ENCODE measurements at places on chromosomes 16 and 17. TPM values are rescaled to one million over a fixed set of nuclear protein-coding genes. Genes with fewer than 3 reads are reported as not detected.

DNA sequence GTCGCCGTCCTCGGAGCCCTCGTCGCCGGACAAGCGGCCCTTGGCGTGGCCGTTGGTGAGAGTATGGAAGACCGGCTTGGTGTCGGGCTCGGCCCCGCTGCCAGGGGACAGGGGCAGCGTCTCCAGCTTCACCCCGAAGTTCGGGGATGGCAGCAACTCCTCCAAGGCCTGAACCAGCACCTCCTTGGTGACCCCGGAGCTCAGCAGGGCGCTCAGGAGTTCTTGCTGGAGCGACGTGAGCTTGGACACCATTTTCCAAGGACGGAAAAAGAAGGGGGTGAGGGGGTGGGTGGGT is 279 bp downstream of the HNF1B start:
- H3K4me1 ChIP-seq, result peaks cover 19% of the 10 kb centered on the region
- no peak for DNase-seq
- H3K27me3 ChIP-seq, result peaks cover 91% of the 10 kb centered on the region
- H3K36me3 ChIP-seq, result no peaks in the 10 kb centered on the region

GRCh38 chr17:45719335-45720071 is 64.6 kb upstream of the CRHR1 start:
- peaks cover 36% of the 10 kb centered on the region for H3K27me3 ChIP-seq
- DNase-seq, result peak; percentile 4
- H3K4me1 ChIP-seq, result no peaks in the 10 kb centered on the region
- H3K4me3 ChIP-seq, result no peak overlapping the region

CCL4L2 gene
- 4.4 TPM for total RNA-seq

TACO1 gene
- total RNA-seq, result 39.6 TPM

DNA sequence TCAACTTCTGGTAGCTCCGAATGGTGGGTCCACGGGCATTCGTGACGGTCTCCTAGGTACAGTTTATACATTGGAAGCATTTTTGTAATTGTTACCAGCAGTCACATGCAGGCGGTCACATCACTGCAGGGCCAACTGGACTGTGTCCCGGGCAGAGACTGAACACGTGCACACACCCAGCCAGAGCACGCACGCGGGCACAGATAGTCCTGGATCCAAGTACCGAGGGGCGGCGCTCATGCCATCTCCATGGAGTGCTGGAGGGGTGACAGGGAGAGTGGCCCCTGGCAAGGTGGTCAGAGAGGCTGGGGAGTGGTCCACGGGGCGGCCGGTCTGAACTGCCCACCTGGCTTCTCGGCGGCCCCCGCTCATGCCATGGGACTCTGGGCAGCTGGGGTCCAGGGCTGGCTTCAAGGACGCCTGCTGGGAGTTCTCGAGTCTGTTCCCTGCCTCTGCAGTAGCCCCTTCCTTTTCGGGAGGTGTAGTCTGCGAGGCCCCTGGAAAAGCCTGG is 34.2 kb downstream of the BAIAP2 start:
- peaks cover 2% of the 10 kb centered on the region for H3K36me3 ChIP-seq
- H3K27me3 ChIP-seq, result no peaks in the 10 kb centered on the region

CA7 gene
- total RNA-seq, result not detected

BAIAP3 gene
- total RNA-seq, result 0.46 TPM

DNA sequence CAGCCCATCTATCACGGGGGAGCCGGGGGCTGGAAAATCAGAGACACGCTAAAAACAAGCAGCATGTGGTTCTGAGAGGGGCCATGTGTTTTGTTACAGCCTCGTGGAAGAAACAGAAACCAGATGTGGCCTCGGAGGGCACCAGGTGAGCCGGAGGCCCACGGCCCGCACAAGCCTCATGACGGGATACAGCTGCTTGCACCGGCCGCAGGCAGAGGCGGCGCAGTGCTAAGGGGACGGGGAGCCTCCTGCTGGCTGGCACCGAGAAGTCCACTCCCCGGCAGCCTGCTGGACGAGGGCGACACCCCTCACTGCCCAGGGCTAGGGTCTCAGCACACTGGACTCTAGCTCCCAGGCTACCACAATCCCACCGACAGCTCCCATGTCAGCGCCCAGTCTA is 19.2 kb downstream of the NDUFAF8 start:
- H3K27ac ChIP-seq, result no peak overlapping the region
- no peaks in the 10 kb centered on the region for H3K4me1 ChIP-seq
- peaks cover 7% of the 10 kb centered on the region for H3K36me3 ChIP-seq
- H3K4me3 ChIP-seq, result no peak overlapping the region

PPP1R27 gene
- total RNA-seq, result not detected

- no peak overlapping the region for H3K4me3 ChIP-seq
- peaks cover 2% of the 10 kb centered on the region for H3K36me3 ChIP-seq
- H3K4me1 ChIP-seq, result peaks cover 11% of the 10 kb centered on the region
- H3K27me3 ChIP-seq, result peaks cover 26% of the 10 kb centered on the region
- no peak overlapping the region for H3K27ac ChIP-seq
These were observed 6.1 kb downstream of the GJD3 start for GRCh38 chr17:40358323-40359038.

GRCh38 chr16:54459509-54460262 is 173.1 kb upstream of the IRX3 start:
- no peak overlapping the region for H3K27ac ChIP-seq
- no peak for DNase-seq
- H3K27me3 ChIP-seq, result peaks cover 7% of the 10 kb centered on the region
- H3K4me3 ChIP-seq, result no peak overlapping the region

DNA sequence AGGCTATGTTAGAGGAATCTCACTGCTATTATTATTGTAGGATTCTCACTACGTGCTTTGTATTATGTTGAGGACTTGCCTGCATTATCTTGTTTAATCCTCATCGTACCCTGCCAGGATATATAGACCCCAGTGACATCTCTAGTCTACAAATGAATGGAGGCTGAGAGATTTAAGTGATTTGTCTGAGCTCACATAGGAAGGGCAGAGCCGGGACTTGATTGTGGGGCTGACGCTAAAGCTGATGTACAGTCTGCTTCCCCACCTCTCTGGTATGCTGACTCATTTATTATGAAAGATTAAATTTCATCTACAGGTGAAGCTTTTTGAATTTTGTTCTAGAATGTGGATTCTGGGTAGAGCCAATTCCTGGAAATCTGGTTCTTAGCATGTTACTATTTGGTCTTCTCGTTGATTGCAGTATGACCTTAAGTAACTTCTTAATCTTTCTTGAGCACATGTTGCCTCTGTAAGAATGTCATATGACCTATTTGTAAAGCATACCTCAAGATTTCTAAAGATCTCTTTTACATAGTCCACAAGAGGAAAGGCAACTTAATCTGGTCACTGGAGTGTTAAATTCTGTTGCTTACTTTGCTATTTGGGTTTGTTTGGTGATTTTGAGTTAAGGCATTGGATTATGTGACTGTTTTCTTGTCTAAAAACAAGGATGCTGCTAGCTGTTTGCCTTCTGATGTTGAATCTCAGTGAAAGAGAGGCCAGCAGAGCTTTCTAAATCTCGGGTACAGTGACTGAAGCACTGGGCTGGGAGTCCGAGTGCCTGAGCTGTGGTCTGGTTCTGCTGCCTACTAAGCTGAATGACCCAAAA is 12.4 kb downstream of the METTL9 start:
- peak overlapping the region; percentile 71 for H3K27ac ChIP-seq
- no peak for DNase-seq
- no peaks in the 10 kb centered on the region for H3K27me3 ChIP-seq
- no peak overlapping the region for H3K4me3 ChIP-seq
- H3K36me3 ChIP-seq, result peaks cover 19% of the 10 kb centered on the region
- H3K4me1 ChIP-seq, result peaks cover 83% of the 10 kb centered on the region

- no peak for DNase-seq
- H3K27ac ChIP-seq, result no peak overlapping the region
- peaks cover 6% of the 10 kb centered on the region for H3K4me1 ChIP-seq
- no peaks in the 10 kb centered on the region for H3K27me3 ChIP-seq
These were observed 48.3 kb downstream of the WDR45B start for GRCh38 chr17:82599674-82600661.

- H3K4me3 ChIP-seq, result no peak overlapping the region
- no peak overlapping the region for H3K27ac ChIP-seq
- H3K27me3 ChIP-seq, result no peaks in the 10 kb centered on the region
- H3K36me3 ChIP-seq, result peaks cover 31% of the 10 kb centered on the region
- DNase-seq, result no peak
- peaks cover 2% of the 10 kb centered on the region for H3K4me1 ChIP-seq
These were observed 7.9 kb downstream of the SETD1A start for GRCh38 chr16:30965436-30965835.

C17orf78 gene
- total RNA-seq, result not detected

HSBP1 gene
- total RNA-seq, result 70.6 TPM

- H3K4me3 ChIP-seq, result no peak overlapping the region
- H3K27me3 ChIP-seq, result no peaks in the 10 kb centered on the region
- no peak for DNase-seq
- peaks cover 12% of the 10 kb centered on the region for H3K4me1 ChIP-seq
These were observed 29.9 kb upstream of the ENDOV start for GRCh38 chr17:80385046-80385445.

KATNIP gene
- total RNA-seq, result 10.9 TPM

DNA sequence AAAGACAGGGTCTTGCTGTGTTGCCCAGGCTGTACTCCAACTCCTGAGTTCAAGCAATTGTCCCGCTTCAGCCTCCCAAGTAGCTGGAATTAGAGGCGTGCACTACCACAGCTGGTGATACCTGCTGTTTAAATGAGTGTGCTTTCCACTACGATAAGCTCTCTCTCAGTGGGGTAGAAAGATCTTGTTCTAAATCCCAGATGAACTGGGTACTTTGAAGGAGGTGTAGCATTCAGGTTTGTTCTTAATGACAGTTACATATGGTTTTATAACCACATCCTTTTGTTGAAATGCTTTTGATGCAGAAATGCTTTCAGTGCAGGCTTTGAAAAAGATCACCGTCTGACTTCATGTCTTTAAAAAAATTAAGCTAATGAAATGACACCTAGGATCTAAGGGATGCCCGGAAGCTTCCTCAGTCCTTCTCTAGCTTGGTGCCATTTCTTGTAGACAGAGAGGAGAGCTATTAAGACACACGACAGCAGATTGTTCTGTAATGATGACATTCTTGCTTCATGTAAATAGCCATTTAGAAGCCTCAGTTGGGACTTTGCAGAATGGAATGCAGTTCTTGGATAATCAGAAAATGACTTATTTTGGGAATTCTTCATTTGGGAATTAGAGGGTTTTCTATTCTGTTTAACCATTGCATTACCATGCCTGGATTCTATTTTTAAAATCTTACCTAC is 19.5 kb downstream of the PMM2 start:
- peaks cover 66% of the 10 kb centered on the region for H3K36me3 ChIP-seq
- H3K27ac ChIP-seq, result peak overlapping the region; percentile 63
- H3K27me3 ChIP-seq, result no peaks in the 10 kb centered on the region
- peaks cover 27% of the 10 kb centered on the region for H3K4me1 ChIP-seq
- H3K4me3 ChIP-seq, result no peak overlapping the region
- no peak for DNase-seq

EPN3 gene
- not detected for total RNA-seq

SYNRG gene
- 40.5 TPM for total RNA-seq

YBX2 gene
- total RNA-seq, result 0.24 TPM

DNA sequence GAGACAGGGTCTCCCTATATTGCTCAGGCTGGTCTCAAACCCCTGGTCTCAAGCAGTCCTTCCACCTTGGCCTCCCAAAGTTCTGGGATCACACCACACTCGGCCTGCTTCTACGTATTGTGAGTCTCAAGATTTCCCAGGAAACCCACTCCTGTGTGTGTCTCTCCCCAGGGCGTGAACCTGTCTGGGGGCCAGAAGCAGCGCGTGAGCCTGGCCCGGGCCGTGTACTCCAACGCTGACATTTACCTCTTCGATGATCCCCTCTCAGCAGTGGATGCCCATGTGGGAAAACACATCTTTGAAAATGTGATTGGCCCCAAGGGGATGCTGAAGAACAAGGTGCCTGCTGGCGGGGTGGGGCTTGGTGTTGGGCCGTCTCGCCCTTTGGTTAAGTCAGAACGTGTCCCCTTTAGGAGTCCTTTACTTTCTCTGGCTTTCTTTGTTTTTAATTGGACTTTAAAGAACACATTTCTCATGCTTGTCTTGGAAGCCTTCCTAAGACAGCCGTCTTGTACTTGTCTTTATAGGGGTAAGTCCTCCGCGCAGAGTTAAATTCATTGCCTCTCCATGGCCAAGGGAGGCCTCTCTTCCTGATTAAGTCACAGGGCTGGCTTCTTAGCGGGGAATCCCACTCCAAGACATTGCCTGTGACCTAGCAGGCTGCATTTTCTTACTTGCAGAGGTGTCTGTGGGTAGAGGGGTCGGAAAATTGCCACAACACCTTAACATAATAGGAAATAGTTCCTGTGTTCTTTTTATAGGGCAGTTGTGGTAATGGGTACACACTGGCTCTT is 136.4 kb downstream of the ABCC6 start:
- peaks cover 46% of the 10 kb centered on the region for H3K36me3 ChIP-seq
- no peak overlapping the region for H3K27ac ChIP-seq
- no peak overlapping the region for H3K4me3 ChIP-seq
- H3K4me1 ChIP-seq, result no peaks in the 10 kb centered on the region
- no peaks in the 10 kb centered on the region for H3K27me3 ChIP-seq

- peak overlapping the region; percentile 80 for H3K27ac ChIP-seq
- H3K4me1 ChIP-seq, result peaks cover 87% of the 10 kb centered on the region
- H3K36me3 ChIP-seq, result peaks cover 21% of the 10 kb centered on the region
- no peaks in the 10 kb centered on the region for H3K27me3 ChIP-seq
- H3K4me3 ChIP-seq, result peak overlapping the region; percentile 45
These were observed 40.2 kb downstream of the GRB2 start for GRCh38 chr17:75365009-75365930.

GUCY2D gene
- not detected for total RNA-seq

Measured in activated naive CD8-positive, alpha-beta T cell treated with anti-CD3 and anti-CD28 coated beads for 36 hours (primary cell).